Activated naive CD4-positive, alpha-beta T cell (primary cell): ENCODE measurements at places on chromosomes 7 and 10.

- no peak for DNase-seq
These were observed 203.6 kb downstream of the MACC1 start for GRCh38 chr7:20013536-20013935.

DNA sequence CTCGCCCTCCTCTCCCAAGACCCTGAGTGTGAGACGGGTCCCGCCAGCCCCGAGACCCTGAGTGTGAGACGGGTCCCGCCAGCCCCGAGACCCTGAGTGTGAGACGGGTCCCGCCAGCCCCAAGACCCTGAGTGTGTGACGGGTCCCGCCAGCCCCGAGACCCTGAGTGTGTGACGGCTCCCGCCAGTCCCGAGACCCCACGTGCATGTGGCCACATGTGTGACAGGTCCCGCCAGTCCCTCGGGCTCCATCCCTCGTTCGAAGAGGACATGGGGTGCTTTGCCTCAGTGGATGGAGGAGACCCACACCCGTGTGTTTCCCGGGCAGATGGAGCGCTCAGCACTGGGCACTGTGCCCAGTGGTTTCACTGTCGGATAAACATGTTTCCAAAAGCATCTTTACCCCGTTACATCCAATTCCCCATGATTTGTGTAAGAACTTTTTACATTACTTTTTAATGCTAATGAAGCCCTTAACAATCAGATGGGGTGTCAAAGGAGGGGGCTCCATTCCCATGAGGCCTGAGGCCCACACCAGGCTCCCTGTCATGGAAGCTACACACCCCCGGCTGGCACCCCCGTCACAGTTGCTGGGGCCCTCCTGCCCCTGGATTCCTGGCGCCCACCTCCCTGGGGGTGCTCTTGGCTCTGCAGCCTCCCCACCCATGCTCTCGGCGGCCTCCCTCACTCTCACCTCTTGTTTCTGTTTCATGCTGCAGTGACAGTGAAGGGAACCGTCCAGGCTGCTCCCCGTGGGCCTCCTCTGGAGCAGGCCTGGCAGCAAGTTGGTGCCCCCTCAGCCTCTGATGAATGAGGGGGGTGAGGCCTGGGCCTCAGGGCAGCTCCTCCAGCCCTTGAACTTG is 48.5 kb upstream of the CFAP46 start:
- no peak for DNase-seq

GRCh38 chr10:59779756-59780533 is 26.7 kb upstream of the MRLN start:
- no peak for DNase-seq

GRCh38 chr10:7090529-7090928 is 320.3 kb downstream of the SFMBT2 start:
- DNase-seq, result no peak

DNA sequence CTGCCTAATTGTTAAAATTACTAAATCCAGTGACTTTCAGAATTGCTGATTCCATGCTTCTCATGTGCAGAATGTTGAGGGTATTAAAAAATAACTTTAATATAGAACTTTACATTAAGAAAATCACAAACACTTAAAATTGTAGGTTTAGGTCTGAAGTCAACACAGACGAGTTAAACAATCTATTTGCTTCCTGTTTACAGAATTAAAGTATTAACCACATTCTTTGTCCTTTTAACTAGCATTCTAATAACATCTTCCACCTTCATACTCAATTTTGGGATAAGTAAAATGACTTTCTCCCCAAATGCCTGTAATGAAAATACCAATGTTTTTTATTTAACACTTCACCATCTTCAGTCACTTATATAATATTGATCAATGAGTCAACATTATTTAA is 2.2 kb downstream of the ITGB1 start:
- DNase-seq, result no peak

DNA sequence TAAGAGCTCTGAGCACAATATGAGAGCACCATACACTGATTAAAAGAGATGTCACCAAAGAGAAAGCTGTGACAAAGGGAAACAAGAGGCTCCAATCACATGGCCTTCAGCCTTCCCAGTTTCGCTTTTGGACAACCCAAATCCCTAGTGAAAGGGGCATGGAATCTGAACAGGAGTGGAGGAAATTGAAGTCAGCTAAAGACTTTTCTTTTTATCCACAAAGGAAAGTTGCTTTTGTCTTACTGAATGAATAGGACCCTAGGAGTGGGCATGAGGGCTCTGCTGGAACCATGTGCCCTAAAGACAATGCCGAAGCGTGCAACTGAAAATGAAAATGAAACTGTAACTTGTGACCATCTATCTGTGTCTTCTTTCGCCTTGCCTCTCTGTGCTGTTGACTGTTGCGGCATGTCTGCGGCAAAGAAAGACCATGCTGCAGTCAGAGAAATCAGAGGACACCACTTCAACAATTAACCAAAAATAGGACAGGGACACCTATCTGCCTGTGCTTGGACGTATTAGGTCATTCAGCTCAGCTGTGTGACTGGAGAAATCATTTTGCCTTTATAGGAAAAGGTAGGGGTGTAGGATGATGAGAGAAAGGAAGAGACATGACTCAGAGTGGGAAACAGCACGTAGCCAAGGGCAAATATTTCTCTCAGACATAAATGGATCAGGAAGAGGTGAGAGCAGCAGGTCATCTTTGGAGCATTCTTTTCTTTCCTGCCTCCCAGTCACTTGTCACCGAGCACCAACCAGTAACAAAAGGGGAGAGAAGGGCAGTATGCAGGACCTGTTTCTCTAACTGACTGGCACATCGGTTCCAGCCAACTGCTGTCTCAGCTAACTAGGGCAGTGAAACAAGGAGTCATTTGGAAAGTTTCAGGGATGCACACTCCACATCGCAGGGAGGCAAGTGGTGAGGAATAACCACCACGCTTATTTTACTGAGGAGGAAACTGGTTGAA is 12.3 kb downstream of the CAV2 start:
- no peak for DNase-seq

DNA sequence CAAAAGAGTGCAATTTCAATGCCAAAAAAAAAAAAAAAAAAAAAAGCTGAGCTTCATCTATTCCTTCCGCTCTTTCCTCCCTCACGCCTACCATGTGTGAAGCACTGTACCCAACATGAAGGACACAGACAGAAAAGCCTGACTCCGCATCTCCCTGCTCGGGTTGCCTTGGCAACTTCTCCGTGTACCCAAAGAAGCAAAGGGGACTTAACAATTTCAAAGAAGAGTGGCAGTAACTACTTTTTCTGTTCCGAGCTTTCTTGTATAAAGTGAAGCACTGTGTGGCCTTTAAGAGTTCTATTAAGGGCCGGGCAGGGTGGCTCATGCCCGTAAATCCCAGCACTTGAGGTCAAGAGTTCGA is 177.7 kb downstream of the PRKCQ start:
- no peak for DNase-seq

- DNase-seq, result no peak
These were observed 1149.5 kb upstream of the POT1 start for GRCh38 chr7:126079151-126079550.

DNA sequence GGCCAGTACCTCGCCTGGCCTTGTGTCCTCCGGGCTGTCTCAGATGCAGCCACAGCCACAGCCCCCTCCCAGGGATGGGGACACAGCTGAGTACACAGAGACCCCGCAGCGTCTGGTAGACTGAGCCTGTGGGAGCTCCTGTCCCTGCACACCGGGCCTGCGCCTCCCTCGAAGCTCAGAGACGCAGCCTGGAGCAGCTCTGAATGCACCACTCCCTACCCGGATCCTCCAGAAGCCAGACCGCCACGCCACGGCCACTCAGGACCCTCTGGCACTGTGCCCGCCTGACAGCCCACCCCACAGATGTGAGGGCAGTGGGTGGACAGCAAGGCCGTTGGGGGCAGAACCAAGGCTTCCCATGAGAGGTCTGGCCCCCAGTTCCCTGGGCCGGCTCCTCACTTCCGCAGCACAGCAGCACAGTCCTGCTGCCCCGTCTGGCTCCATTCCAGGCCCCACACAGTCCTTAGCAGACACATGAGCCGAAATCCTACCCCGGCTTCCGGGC is 40.8 kb downstream of the PAPOLB start:
- DNase-seq, result no peak

DNA sequence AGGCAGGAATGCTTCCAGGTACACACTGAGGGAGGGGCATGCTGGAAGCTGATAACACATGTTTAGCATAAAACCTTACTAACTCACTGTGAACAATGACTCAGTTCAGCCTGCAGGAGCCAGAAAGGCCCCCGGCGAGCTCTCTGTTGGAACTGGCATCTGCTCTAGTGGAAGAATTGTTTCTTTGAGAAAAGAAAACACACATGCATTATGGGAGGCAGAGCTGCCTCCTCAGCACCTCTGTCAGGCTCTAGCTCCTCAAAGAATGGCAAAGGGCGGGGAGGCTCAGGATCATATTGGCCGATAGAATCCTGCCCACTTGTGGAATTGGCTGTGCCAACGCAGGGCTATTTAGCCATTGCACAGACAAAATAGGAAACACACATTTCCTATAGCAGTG is 338.3 kb downstream of the CXCL12 start:
- DNase-seq, result no peak

DNA sequence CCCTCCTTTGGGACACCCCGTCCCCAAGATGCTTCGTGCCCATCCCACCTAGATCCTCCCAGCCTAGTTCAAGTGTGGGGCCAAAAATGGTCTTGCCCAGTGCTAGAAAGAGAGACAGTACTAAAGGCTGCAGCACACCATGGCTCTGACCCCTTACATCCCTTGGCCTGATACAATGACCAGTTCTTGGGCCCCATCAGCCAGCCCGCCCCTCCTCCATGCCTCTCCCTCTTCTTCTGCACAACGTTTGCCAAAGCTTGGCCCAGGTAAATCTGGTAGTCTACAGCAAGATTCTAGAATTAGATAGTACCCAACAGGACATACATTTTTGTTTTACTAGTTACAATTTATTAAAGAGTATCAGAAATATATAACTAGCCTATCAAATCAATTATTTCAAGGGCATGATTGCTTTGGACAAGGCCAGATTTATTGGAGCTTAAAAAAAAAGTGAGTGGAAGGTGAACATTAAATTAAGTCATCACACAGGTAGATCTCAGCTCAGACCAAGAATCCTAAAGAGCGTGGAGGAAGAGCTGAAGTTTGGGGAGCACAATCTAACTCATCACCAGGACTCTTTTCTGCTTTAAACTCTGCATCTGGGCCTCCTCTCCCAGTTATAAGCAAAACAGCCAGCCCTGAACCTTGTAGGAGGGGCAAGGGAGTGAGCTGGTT is 69.8 kb downstream of the ZMIZ1 start:
- no peak for DNase-seq

DNA sequence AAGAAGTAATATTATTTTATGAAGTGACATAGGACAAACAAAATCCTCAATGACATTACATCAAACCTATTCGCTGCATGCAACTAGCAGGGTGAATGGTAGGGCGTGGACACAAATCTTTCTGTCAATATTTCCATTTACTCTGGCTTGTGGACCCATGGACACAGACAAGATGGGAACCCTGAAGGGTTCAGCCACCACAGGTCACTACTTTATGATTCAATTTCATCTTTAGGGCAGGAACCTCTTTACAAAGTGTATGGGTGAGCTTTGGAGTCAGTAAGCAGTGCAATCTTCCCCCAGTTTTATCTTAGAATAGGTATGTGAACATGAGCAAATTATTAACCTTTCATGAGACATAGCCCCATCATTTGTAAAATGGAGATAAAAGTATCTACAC is 982.4 kb upstream of the LRRTM3 start:
- no peak for DNase-seq

- DNase-seq, result no peak
These were observed 46.0 kb downstream of the SH2D4B start for GRCh38 chr10:80583685-80584084.

DNA sequence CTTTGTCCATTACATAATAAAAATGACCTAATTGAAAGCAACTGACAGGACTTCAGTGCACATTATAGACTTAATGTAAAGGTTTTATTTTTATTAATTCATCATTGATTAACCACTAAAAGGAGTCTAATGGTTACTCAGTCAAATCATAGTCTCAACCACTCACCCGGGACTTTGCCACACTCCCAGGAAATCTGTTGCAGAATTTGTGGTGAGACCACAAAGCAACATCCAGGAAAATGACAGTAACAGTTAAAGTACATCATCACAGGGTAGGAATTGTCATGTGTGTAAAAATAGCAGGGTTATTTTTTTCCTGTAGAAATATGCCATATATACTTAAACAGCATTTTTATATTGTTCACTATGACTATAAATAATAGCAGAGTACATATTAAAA is 6.3 kb upstream of the HGF start:
- DNase-seq, result no peak

GRCh38 chr7:96040250-96040772 is 268.0 kb downstream of the DYNC1I1 start:
- no peak for DNase-seq

GRCh38 chr7:112280267-112280666 is 73.8 kb downstream of the ZNF277 start:
- DNase-seq, result no peak
